ENCODE measurements at places on chromosomes 2 and 18.
A peak's percentile ranks its signal among the peaks of the same experiment; 100 is the strongest.

DNA sequence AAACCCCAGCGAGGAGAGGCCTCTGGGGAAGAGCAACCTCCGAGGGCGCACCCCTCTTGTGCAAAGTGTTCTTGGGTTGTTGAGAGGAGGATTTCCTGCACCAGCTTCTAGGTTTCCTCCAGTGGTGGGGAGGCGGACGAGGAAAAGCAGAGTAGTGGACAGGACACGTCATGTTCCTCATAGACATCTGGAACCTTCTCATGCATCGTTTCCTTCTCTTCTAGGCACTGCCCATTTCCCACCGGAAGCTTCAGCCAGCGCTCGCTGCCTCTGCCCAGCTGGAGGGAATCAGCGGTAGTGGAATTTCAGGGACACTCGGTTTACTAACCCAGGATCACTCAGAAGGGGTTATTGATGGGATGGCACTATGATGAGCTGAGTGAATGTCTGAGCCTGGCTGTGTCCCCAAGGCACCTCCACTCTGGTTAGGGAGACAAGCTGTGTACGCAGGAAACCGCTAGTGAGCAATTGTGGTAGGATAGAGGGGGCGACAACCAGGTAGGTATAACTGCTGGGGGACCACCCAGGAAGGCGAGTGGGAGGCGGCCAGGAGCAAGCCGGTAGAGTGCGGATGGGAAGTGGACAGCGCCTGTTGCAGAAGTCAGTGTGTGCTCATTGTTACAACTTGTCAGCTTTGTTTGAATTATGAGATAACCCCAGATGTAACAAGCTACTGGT, 960 bp upstream of the APOB start:
- no peak for DNase-seq

DNA sequence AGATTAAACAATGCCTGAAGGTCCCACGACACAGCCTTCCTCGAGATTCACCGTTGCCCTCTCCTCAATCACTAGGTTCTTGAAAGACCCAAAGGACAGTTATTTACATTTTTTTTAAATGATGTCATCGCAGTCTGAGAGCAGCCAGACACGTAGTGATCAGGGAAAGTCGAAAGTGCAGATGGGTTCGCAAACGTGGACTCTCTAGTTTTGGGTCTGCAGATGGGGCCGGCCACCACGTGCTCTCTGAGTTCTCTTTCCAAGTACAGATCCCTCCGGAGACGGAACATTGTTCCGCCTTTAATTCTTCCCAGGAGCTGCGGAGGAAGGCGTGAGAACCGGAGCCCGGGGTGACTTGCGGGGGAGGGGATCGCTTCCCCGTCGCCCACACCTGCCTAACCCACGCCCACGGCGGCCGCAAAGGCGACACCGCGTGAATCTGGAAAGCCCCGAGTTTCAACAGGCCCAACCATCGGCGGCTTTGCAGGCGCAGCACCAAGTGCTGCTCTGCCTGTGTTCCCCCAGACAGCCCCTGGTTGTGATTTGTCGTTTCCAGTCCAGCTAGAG, 54.3 kb downstream of the PKDCC start:
- DNase-seq = peak; percentile 80

DNA sequence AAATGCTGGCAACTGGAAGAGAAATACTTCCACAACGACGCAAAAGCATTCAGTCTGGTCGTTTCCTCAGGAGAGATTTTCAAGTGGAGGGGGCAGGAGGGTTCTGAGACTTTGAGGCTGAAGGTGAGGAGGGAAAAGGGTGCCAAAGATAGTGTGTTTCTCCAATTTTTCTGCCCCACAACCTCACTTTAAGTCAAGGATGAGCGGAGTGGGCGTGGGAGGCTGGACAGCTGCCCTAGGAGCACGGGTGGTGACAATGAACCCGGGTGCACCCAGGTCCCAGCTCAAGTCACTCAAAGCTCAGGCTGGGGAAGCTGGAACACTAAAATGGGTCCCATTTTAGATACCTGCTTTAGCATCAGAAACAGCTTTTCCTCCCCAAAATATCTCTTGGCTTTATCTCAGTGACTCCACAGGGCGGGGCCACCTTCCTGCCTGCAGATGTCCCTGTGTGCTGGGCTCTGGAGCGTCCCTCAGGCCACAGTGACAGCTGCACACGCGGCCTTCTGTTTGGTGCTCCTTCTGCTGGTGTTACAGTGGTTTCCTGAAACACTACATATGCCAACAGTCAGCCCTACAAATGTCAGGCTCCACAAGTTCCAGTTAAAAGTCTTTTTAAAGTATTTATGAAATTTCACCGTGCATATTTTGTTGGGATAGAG, 1.4 kb upstream of the MBP start:
- no peak for DNase-seq

- no peak for DNase-seq
These were observed 10.4 kb upstream of the NETO1 start for GRCh38 chr18:72878143-72878542.

GRCh38 chr2:44126106-44126797, 42.4 kb upstream of the PPM1B start:
- no peak for DNase-seq

GRCh38 chr2:120230515-120231471, 7.6 kb upstream of the TMEM185B start:
- DNase-seq = no peak

- DNase-seq = no peak
These were observed 482.7 kb downstream of the DLGAP1 start for GRCh38 chr18:3972291-3972930.

GRCh38 chr18:61853855-61854254, 39.0 kb downstream of the RNF152 start:
- DNase-seq = no peak

DNA sequence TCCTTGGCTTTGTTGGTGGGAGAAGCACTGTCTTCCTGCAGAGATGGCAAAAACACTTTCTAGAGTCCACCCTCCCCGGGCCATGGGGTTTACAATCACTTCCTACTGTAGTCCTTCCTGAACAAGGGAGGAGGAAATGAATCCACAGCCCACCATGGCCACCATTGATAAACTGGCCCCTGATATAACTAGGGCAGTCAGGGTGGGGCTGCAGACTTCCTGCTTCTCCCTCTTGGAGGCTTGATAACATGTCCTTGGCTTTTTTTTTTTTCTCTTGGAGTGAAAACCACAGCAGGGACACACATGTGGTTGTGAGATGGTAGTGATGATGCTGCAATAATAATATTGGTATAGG, 437.8 kb downstream of the ZNF521 start:
- DNase-seq = no peak

- DNase-seq = no peak
These were observed 124.8 kb upstream of the NYAP2 start for GRCh38 chr2:225274751-225275150.

GRCh38 chr18:22224339-22224738, 55.0 kb downstream of the GATA6 start:
- no peak for DNase-seq

DNA sequence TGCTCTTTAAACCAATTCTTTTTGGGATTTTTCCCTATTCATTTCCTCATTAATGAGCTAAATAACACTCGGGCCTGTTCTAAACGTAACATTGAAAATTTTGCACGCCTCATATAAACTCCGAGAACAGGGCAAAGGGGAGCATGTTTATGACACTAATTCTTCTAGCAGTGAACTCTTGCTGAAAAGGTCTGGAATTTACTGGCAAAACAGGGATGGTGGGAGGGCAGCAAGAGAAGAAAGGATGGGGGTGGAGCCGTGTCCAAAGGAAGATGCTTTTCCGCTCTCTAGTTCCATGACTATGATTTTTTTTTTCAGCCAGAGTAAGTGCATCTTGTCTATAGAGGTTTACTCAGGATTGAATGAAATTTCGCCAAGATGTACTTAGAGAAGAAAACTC, 50.0 kb upstream of the IL1R1 start:
- no peak for DNase-seq

DNA sequence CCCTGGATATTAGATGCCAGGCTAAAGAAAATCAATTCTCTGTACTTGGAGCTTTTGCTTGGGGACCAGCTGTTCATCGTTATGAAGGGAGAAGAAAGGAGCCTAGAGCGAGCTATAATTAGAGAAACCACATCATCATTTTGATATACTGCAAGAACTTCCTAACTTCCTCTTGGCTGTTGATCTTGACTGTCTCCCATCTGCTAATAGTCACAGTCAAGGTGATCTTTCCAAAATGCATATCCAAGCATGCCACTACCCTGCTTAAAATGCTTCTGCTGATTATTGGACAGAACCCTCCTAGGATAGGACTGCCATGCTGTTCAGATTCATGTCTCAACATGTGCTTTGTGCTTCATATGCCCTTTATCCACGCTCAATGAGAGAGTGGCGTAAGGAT, 54.8 kb downstream of the RAPGEF4 start:
- no peak for DNase-seq

GRCh38 chr2:98468621-98469236, 24.1 kb downstream of the INPP4A start:
- peak; percentile 72 for DNase-seq

DNA sequence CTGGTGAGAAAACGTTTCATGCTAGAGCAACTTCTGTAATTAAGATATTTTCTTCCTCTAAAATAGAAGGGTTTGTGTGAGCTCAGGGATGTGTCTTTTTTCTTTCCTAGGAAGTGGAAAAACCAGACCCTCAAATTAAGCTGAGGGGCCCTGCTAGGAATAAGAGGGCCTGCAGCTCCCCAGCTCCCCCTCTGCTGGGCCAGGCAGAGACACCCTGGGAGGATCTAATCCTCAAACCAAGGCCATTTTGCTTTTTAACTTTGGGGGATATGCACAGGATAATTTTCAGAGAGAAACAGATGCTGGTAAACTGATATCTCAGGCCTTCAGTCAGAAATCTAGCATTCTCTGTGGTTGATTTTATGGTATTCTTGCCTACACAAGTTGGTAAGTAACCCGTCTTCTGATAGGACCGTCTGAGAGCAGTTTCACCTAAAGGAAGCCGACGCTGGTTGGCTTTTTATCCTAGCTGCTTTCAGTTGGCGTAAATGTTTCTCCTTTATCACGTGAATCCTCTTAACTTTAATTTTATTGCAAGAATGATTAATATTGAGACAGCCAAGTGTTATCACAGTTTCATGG, 34.8 kb downstream of the SNTG2 start:
- no peak for DNase-seq

DNA sequence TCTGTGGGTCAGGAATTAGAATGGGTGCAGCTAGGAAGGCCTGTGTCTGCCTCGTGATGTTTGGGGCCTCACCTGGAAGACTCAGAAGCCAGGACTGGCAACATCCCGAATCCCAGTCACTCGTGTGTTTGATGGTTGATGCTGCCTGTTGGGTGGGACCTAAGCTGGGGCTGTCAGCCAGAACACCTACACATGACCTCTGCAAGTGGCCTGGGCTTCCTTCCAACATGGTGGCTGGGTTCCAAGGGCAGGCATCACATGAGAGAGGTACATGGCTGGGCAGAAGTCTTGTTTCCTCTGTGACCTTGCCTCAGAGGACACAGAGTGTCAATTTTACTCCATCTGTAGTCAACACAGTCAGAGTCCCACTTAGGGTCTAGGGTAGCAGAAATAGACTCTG, 177.8 kb downstream of the GBX2 start:
- DNase-seq = no peak

DNA sequence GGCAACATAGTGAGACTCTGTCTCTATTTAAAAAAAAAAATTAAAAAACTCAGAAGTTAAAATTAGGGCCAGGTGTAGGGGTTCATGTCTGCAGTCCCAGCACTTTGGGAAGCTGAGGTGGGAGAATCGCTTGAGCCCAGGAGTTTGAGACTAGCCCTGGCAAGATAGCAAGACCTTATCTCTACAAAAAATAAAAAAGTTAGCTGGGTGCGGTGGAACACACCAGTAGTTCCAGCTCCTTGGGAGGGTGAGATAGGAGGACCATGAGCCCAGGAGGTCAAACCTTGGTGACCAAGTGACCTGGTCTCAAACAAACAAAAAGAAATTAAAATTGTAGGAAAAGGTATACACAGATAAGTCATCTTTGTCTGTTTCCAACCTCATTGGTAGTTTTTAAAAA, 11.3 kb downstream of the TTLL4 start:
- DNase-seq = no peak

DNA sequence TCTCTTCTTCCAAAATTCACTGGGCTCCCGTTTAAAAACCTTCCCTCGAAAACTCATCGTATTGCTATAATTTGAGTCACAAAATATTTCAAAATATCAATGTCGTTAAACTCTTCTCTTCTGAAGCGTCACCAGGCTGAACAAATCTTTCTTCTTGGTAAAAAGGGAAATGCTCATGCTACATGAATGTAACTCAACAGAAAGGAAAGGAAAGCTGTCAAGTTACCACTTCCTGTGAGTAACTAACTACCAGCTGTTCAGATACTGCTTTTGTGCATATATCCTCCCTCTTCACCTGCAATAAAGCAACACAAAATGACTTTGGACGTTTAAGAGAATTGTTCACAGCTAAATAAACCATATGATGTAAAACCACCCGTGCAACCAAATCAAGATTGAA, 95.4 kb downstream of the DOCK10 start:
- DNase-seq = no peak

GRCh38 chr18:25144820-25145219, 207.1 kb downstream of the ZNF521 start:
- DNase-seq = no peak

- no peak for DNase-seq
These were observed 41.6 kb downstream of the ANKRD44 start for GRCh38 chr2:197268786-197269584.

GRCh38 chr2:221529943-221530652, 42.0 kb downstream of the EPHA4 start:
- no peak for DNase-seq

DNA sequence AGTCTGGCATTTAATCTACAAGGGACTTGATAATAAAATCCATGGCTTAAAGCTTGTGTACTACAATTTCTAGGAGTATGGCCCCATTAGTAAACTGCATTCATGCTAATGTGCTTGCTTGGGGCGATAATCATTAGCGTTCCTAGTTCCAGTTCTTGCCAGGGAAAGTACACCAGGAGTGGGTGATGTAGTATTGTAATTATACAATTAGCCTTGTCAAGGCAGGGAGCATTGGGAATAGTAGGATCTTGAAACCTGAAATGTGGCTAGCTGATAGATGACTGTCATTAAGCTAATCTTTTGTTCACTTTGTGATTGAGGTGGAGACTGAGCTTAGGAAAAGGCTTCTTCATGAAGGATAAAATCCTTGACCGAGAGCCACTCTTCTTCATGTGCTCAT, 989.2 kb downstream of the CPS1 start:
- DNase-seq = no peak

- DNase-seq = no peak
These were observed 230.8 kb downstream of the CELF4 start for GRCh38 chr18:37334631-37335408.
